ENCODE measurements at places on chromosomes 2 and 18.

DNA sequence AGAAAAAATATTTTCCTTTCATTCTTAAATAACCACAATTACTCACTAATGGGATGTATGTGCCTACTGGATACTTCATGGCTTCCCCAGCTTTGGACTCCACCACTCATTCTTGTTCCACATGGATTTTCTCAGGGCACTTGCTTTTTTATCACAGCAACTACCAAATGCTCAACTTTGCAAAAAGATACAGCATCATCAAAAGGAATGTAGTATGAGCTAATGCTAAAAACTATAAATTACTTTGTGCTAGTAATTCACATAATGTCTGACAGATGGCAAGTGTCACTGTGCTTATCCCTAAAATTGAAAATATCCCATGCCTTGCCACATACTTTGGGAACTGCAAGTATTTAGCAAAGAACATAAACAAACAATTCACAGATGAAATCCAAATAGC is 130.4 kb upstream of the ZFP36L2 start:
- DNase-seq = no peak

GRCh38 chr2:72292433-72292832 is 144.8 kb upstream of the CYP26B1 start:
- no peak for DNase-seq

- DNase-seq = no peak
Observed at GRCh38 chr18:43442571-43442970, 165.3 kb upstream of the SYT4 start.

DNA sequence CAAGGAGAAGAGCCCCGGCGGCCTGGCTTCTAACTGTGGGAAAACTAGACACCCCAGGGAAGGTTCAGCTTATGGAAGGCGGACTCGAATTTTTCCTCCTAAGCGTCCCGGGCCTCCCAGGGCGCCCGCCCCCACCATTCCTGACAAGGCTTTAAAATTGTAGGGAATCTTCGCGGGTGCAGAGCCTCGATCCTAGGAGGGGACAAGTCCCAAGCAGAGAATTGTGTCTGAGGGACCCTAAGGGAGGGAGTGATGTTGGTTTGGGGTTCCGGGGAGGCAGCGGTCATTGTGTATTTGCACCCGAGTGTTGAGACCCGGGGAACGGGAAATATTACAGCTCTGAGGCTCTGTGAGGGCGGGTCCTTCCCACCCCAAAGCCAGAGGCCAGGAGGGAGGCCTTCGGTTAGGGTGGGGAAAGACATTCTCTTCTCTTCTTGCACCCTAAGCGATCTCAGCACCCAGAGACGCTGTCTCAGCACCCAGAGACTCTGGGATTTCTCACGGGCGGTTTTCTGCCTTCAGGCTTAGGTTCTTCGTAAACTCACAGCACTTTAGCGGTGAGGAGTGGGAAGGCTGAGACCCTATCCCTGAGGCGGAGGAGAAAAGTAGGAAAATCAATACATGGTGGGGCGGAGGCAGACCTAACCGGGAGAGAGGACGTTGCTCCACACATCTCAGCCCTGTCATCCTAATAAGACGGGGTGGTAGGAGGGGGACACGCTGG is 7.6 kb downstream of the OSR1 start:
- no peak for DNase-seq

- DNase-seq = no peak
Observed at GRCh38 chr2:236036045-236036444, 132.1 kb downstream of the GBX2 start.
